ENCODE measurements at places on chromosomes 7 and 10.

DNA sequence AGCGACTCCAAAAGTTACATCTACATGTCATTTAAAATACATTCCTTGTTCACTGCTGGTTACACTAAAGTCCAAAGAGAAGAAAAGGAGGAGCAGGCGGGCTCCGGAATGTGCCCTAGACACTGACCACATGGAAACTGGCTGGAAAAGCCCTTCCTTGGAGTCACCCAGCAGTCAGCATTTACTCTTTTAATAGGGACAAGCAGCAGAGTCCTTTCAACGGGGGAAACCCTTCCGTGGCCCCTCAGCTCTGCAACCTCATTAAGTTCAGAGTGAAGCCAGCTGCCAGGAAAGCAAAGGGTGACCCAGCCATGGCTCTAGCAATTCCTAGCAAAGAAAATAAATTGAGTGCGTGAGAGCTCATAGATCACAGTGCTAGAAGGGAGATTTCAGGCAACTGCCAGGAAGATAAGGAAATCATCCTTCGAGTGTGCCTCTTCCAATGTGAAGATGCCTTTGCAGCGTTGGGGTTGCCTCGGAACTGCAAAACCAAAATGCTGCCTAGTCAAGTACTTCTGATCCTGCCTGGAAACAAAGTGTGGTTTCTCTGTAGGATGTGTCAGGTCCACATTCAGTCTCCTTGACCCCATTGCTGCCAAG, 101.6 kb downstream of the SORBS1 start:
- no peaks in the 10 kb centered on the region for H3K36me3 ChIP-seq
- no peak overlapping the region for H3K27ac ChIP-seq
- DNase-seq: no peak

DNA sequence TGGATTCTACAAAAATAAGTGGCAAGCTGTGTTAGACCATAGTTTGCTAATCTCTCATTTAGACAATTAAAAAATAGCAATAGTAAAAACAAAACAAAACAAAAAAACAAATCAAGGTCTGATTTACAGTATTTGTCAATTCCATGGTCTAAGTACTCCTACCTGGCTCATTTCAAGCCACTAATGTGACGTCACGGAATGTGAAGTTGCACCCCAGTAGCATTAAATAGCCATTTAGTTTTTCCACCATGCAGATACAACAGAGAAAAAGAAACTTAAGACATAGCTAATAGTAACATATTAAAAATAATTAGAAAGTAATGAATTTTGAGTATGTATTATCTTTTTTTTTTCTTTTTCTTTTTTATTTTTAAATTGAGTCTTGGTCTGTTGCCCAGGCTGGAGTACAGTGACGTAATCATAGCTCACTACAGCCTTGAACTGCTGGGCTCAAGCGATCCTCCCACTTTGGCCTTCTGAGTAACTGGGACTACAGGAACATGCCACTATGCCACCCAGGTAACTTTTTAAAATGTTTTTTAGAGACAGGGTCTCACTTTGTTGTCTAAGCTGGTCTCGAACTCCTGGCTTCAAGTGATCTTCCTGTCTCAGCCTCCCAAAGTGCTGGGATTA, 101.2 kb downstream of the MKX start:
- no peak overlapping the region for H3K4me3 ChIP-seq
- no peaks in the 10 kb centered on the region for H3K4me1 ChIP-seq
- no peak for DNase-seq
- no peaks in the 10 kb centered on the region for H3K27me3 ChIP-seq

GRCh38 chr10:79417266-79417665, 28.2 kb downstream of the ZCCHC24 start:
- H3K36me3 ChIP-seq: no peaks in the 10 kb centered on the region
- no peak overlapping the region for H3K27ac ChIP-seq
- H3K27me3 ChIP-seq: no peaks in the 10 kb centered on the region
- no peak for DNase-seq
- peaks cover 69% of the 10 kb centered on the region for H3K4me1 ChIP-seq
- no peak overlapping the region for H3K4me3 ChIP-seq

DNA sequence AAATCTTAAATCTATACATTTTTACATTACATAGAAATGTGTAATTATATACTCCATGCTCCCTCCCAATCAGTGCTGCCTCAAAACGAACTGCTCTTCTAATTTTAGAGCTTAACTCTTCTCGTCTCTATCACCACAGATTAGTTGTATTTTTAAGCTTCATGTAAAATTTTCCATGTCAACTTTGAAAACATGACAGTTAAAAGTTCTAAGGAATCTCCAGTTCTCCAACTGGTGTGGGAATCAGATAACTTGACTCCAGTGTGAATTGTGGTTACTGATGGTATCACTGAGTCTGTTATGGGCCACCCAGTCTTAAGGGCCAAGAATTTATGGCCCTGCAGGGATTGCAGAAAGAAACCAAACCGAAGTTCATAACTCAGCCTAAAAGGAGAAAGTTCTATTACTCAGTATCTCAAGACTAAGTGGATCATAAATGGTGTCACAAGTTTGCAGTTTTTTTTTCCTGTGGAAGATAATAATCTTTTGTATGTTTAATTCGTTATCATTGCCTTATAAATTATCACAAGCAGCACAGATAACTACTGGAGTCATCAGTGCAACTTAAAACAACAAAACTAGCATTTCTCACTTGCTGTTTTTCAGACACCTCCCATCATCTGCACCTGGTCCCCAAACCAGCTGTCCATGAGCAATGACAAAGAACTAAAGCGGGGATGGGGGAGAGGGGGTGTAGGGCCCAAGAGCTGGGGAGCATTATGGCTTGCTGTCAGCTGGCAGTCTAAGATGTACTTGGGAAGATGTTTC, 31.5 kb upstream of the KMT2E start:
- peak overlapping the region; percentile 99 for H3K27ac ChIP-seq
- H3K27me3 ChIP-seq: no peaks in the 10 kb centered on the region
- no peak for DNase-seq
- peak overlapping the region; percentile 63 for H3K4me3 ChIP-seq
- peaks cover 78% of the 10 kb centered on the region for H3K4me1 ChIP-seq

DNA sequence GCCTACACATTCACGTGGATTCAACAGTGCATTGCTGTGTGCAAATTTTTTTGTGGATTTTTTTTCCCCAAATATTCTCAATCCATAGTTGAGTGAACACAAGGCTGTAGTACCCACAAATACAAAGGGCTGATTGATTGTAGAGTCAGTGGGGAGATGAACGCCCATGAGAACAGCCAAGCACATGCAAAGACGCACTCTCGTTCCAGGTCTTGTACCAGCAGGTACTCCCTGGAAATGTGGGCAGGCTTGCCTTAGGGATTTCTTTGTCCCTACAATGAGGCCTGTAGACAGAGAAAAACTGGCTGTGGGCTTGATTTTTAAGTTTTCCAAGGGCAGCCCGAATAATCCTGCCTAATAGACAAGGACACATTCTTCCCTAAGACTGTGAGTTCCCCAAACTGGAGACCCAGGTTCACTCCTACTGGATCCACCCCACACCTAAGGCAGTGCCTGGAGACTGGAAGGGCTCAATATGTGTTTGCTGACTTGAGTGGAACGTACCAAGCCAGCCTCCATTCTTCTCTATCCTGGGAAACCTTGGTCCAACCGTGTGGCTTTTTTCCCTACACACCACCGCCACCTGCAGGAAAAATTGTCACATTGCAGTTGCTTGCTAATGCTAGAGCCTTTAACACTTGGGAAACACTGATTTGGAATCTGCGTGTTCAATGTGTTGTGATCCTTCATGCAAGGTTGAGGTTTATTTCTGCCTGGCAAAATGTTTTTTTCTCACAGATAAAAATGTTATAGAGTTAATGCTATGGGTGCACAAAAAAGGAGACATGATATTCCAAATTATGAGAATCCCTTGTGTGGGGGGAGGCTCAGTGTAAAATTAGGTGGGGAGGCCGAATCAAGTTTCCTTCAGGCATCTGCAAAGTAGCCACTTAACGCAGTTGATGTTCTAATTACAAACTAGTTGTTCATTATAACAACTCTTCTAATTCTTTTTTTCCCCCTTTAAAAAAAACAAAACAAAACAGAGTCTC, 49.3 kb downstream of the PPP1R17 start:
- no peak overlapping the region for H3K4me3 ChIP-seq
- no peaks in the 10 kb centered on the region for H3K4me1 ChIP-seq
- H3K27ac ChIP-seq: no peak overlapping the region
- no peak for DNase-seq
- no peaks in the 10 kb centered on the region for H3K27me3 ChIP-seq
- no peaks in the 10 kb centered on the region for H3K36me3 ChIP-seq

DNA sequence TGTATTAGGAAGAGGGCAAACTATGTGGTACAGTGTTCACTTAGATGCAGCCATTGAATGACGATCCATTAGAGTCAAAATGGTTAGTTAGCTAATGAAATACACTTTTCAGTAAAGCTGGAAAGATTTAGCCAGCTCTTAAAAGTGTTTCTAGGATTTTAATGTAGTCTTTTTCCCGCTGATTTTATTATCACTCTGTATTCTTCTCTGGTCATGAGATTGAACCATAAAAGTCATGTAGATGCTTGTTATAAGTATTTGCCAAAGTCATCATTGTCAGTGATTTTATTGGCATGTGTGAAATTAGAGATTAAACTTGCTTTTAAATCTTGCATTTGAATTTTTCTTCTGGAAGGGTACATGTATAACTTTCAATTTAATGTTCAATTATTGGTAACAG, 93.8 kb downstream of the ADK start:
- no peaks in the 10 kb centered on the region for H3K27me3 ChIP-seq
- H3K4me3 ChIP-seq: no peak overlapping the region
- no peaks in the 10 kb centered on the region for H3K36me3 ChIP-seq
- no peak for DNase-seq
- H3K4me1 ChIP-seq: no peaks in the 10 kb centered on the region
- H3K27ac ChIP-seq: no peak overlapping the region

- H3K4me3 ChIP-seq: no peak overlapping the region
- peak; percentile 64 for DNase-seq
- peaks cover 20% of the 10 kb centered on the region for H3K36me3 ChIP-seq
These were observed 23.8 kb downstream of the PDGFA start for GRCh38 chr7:495761-496321.

GRCh38 chr10:132397036-132397541, at the start of gene PWWP2B:
Gene PWWP2B (plus strand): TSS chr10:132397200. CDS start chr10:132397227, 27 bp downstream.
- peak; percentile 87 for DNase-seq
- peak within 1 kb of the TSS; percentile 91 for H3K27ac ChIP-seq
- H3K4me3 ChIP-seq: peak within 1 kb of the TSS; percentile 72
- peaks cover 47% of the 10 kb centered on the region for H3K4me1 ChIP-seq
- H3K27me3 ChIP-seq: no peaks in the 10 kb centered on the region
- no peaks in the 10 kb centered on the region for H3K36me3 ChIP-seq

DNA sequence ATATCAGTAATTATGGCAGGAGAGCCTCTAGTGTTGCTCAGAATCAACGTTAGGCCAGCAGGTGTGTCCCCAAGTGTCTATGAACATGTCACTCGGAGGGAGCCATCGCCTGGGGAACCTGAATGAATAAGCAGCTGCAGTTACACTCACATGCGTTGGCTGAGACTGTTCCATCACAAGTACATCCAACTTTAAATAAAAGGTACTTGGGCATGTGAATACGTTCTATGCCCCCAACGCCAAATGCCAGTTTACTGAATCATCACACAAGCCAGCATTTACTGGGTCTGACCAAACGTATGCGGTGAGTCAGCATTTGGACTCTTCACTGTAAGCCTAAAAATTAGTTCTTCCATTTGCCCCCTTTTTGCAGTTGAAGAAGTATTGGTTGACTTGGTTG, 207.6 kb upstream of the PLXNA4 start:
- no peak overlapping the region for H3K27ac ChIP-seq
- H3K36me3 ChIP-seq: peaks cover 10% of the 10 kb centered on the region
- no peaks in the 10 kb centered on the region for H3K4me1 ChIP-seq
- H3K4me3 ChIP-seq: no peak overlapping the region
- no peak for DNase-seq
